LHCN-M2 (cell line): ENCODE measurements at places on chromosomes 7 and 10.
A peak's percentile ranks its signal among the peaks of the same experiment; 100 is the strongest.

GRCh38 chr10:11869743-11870460, 46.7 kb downstream of the PROSER2 start:
- DNase-seq: no peak

GRCh38 chr7:158582089-158582456, 5.5 kb downstream of the PTPRN2 start:
- no peak for DNase-seq

GRCh38 chr7:133512560-133512959, 259.7 kb downstream of the EXOC4 start:
- peak; percentile 97 for DNase-seq

GRCh38 chr10:103504181-103504783, 10.8 kb downstream of the NEURL1 start:
- peak; percentile 97 for DNase-seq

DNA sequence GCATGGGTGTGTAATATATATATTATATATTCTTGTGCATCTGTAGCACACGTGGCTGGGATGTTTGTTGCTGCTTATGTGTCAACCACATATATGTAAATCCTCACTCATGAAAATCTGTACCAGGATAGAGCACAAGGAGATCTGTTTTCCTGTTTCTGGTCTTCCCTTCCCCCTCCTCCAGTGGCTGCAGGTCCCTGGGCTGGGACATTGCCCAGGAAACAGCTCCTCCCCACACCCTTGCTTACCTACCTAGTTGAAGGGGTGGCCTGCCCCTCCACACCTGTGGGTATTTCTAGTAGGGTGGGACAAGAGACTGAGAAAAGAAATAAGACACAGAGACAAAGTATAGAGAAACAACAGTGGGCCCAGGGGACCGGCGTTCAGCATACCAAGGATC, 2.2 kb downstream of the SFXN3 start:
- no peak for DNase-seq

- DNase-seq: no peak
These were observed 85.8 kb downstream of the MYL10 start for GRCh38 chr7:101543242-101543766.

- no peak for DNase-seq
These were observed 8.2 kb downstream of the TMEM270 start for GRCh38 chr7:73869011-73869798.

GRCh38 chr7:31044529-31044928, 7.6 kb upstream of the ADCYAP1R1 start:
- no peak for DNase-seq

DNA sequence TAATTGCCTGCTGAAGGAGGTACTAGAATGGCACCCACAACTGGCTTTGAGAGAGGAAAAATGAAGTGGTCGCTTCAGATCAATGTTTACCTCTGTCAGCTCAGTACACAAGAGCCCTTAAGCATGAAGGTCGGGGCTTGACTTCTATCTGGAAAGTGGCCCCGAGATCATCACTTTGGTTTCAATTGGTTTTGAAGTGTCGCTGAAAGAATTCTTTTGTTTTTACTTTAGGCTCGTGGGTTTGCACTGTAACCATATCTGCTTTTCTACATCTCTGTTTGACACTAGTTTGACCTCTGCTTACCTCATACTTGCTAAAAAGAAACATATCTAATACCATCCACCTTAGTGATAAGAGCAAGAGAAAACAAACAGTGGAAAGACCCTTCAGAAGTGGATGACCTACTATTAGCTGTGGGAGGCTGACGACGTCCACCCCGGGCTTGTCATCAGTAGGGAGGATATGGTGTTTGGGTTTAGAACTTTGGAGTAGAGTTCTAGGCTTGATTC, 361.8 kb downstream of the GATA3 start:
- no peak for DNase-seq

GRCh38 chr7:91379236-91379635, 115.0 kb downstream of the FZD1 start:
- DNase-seq: no peak

- peak; percentile 6 for DNase-seq
These were observed 77.3 kb upstream of the TCF7L2 start for GRCh38 chr10:112872728-112873127.

GRCh38 chr10:121873236-121873635, 54.6 kb downstream of the ATE1 start:
- DNase-seq: peak; percentile 18

DNA sequence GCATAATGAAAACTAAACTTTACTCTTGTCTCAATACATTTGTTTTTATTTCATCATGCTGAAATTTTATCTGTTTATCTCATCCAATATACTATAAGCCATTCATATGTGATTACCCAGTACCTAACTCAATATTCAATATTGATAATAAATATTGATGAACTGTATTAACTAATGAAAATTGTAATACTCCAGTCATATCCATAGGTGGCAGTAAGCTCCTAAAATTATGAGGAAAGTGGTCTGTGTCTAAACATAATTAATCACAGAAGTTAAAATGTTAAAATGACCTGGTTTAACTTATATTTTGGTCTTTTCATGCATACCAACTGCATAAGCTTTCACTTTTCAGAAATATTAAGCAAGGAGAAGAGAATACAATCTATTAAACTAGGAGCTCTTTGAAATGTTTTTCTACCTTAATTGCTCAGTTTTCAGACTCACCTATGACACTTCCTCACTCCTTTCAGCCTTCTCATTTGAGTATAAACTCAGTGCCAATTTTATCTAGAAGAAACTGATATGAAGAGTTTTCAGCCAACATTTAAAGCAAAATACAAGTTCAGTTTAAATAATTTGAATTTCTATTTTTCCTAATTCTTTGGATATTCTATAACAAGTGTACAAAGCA, 30.5 kb upstream of the VWDE start:
- no peak for DNase-seq

GRCh38 chr7:142714375-142714774, 34.9 kb upstream of the PRSS1 start:
- DNase-seq: no peak

GRCh38 chr10:43233601-43234430, 33.0 kb downstream of the RASGEF1A start:
- DNase-seq: no peak

DNA sequence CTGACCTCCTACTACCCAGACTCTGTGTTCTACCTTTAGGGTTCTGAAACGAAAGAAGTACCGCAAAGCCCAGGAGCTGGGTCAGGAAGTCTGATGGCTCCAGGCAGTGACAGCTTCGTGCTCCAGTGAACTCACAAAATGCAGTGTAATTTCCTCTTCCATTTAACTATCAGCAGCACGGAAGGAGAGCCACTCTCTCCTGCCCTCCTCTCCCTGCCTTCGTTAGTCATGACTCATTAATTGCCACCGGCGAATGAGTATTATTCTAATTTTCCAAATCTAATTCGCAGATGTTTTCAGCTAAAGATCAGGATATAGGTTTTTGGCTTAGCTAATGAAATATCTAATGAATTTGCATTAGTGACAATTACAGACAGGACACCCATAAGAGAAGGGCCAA, 1262.0 kb downstream of the TYW1 start:
- DNase-seq: no peak

GRCh38 chr7:153943861-153944260, 108.3 kb upstream of the DPP6 start:
- no peak for DNase-seq

DNA sequence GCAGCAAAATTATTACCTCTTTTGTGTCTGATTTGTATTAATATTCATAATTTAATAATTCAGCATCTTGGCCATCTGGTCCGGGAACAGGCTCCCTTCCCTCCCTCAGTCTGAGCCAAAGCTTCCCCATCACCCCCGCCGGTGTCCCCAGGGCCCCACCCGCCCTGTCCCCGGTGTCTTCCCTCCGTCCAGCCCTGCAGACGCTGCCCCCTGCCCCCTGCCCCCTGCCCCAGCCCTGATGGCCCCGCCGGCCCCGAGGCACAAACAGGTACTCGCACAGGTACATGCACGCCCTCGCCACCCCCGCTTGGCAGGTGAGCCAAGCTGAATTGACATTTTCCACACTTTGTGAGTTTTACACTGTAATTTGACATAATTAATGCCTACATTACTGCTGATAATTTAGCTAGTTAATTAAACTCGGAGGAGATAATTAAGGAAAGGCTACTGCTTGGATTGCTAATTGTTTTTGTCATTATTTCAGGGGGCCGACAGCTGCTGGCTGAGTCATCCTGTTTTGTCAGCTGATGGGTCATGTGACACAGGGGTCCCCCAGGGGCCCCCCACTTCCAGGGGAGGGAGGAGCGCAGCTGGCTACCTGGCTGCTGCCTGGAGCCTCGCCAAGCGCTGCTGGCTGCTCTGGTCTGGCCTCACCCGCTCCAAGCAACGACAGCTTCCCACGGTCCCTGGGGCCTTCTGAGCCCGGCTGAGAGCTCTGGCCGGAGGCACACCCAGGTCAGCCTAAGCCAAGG, 36.6 kb downstream of the MICALL2 start:
- peak; percentile 70 for DNase-seq

DNA sequence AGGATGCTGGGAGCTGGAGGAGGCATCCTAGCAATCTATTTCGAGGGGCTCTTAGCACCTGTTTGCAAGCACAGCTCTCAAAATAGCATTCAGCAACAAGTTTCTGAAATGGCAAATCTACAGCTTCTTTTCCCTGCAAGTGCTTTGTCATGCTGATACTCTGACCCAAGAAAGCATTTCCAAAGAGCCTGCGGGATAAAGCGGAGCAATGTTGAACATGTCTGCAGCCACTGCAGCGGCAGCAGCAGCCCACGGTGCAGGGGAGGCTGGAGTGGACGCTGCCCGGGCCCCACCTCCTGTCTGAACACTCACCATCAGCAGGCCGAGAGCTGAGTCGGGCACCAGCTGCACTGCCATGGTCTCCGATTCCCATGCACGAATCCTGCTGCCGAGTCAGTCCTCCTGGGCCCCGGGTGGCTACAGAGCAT, 964 bp downstream of the FRMD4A start:
- DNase-seq: no peak

DNA sequence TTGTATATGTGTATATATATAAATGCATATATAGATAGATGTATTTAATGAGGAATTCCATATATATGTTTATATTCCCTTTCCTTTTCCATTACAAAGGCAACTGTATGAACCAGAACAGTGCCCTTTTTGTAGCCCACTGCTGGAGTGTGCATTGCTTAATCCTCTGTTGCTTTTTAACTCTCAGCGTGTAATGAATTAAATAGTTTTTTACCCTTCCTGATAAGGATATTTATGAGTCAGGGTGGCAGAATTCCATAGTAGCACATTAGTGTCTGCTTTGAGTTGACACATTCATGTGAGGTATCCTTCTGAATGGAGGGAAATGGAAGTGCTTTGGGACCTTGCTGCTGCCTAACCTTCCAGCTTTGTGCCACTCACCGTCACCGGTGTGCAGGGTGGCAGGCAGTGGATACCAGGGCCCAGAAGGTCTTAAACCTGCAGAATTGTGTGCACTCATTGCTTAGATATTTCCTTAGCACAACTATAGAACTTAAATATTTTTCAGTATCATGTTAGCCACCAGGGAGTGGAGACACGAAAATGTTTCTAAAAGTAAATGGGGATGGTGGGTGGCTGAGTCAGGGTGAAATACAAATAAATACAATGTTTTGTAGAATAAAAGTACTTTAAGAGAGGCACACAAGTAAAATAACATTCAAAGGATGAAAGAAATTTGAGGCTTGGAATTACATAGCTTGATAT, 117.9 kb downstream of the SND1 start:
- peak; percentile 46 for DNase-seq

DNA sequence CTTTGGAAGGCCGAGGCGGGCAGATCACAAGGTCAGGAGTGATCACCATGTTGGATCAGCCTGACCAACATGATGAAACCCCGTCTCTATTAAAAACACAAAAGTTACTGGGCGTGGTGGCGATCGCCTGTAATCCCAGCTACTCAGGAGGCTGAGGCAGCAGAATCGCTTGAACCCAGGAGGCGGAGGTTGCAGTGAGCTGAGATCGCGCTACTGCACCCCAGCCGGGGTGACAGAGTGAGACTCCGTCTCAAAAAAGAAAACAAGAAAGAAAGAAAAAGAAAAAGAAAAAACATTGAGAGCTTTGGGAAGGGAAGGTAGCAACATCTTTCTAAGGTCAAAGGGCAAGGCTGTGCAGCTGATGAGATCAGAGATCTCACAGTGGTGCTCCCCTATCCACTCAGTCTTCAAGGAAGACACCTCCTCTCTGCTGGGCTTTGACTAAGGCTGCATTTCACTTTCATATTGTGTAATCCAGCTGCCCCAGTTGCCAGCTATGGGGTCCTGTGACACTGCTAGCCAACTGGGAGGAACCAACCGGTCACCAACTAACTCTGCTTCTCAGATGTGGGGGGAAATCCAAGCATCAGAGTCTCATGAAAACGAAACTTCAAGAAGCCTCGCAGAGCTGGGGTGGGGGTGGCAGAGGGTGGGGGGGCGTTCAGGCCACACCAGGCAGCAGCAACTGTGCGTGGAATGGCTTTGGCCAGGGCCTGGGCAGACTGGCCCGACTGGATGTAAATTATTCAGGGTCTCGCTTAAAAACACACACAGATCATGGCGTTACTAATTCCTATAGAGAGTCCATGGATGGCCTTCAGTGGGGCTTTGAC, 1.5 kb downstream of the IL15RA start:
- peak; percentile 8 for DNase-seq

GRCh38 chr7:151286148-151286547, 37.7 kb upstream of the SMARCD3 start:
- peak; percentile 50 for DNase-seq

- no peak for DNase-seq
These were observed 107.7 kb upstream of the ANK3 start for GRCh38 chr10:60497364-60497763.

- no peak for DNase-seq
These were observed 12.4 kb upstream of the SRRM3 start for GRCh38 chr7:76189276-76189675.

- DNase-seq: no peak
These were observed 41.0 kb downstream of the EPHB4 start for GRCh38 chr7:100786323-100786722.

DNA sequence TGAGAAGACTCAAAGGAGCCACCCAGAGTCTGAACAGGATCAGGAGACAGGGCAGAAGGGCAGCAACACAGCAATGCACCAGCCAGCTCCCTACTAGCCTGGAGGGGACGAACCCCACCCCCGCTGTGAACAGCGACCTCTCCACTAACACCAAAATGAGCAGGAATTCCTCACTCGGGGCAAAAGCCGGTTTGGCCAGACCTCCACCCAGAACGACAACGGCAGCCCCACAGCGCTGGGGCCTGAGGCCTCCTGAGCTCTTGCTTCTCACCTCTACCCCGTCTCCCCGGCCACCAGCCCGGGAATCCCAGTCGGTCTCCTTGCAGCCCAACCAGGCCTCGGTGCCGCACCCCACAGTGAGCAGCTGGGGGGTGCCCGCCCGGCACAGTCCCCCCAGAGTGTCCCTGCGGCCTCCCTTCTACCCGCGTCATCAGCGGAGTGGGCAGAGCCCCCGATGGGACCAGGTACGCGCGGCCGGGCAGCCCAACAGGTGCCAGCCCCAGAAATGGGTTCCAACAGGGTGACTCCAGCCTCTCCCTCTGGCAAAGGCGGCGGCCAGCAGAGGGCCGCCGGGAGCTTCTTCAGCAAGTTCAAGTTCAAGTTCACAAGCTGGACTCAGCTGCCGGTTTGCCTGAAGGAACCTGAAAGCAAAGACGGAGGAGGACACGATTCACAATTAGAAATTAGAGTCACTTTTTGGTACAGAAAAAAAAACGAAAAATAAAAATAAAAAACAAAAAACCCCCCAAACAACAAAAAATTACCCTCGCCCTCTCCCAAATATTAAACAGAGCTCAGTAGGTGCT, 129.0 kb downstream of the MARCHF5 start:
- DNase-seq: peak; percentile 31
